ENCODE measurements at places on chromosomes 1 and 21.
A peak's percentile ranks its signal among the peaks of the same experiment; 100 is the strongest.

DNA sequence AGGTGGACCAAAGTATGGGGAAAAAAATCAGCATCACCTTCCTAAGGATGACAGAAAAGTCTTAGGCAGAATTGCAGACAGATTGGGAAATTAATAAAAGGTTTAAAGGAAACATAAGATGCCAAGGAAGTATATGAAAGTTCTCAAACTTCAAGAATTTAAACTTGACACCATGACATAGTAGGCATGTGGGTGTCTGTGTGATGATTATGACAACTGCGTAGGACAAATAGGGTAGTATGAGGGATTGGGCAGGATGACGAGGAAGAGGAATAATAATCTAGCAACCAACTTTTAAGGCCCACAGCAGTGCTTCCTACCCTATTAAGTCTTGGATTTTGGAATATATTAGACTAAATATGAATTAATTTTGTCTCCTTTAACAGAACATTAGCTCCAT is 52.4 kb downstream of the HNRNPR start:
- DNase-seq: no peak

DNA sequence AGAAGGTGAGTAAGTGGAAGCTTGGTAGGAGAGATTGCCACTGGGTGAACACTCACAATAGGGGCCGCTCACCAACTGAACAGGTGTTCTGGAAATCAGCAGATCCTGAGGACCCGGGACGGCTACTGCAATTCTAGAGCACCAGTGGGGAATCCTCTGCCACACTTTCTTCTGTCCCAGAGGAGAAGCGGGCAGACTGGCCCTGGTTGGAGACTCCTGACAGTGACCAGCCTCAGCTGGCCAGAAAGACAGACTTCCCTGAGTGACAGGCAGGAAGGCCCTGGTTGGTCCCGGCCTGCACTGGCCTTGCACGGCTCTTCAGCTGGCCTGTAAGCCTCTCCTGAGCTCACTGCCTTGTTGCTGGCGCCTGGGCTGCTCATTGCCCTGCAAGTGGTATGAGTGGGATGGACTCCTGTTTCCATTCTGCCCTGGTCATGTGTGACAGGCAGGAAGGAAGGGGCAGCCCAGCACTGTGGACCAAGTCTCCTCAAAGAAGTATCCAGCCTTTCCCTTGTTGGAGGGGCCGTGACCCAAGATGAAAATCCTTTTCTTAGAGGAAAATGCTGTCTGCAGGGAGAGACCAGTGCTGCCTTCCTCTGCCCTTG is 34.5 kb downstream of the MAN1C1 start:
- DNase-seq: no peak

DNA sequence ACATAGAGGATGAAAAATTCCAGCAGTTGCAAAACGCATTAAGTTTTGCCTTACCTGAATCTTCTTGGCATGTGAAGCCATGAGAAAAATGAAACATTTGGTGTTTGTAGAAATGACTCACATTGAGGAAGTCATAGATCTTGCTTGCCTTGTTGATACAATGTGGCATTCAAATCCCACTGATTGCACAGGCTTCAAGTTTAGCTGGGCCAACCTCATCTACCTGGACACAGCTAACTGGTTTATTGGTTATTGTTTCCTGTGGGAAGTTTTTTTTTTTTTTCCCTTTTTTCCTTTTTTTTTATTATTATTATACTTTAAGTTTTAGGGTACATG is 168.9 kb upstream of the C21orf91 start:
- DNase-seq: no peak

- DNase-seq: no peak
Observed at GRCh38 chr1:25033828-25034705, 104.0 kb upstream of the RUNX3 start.

DNA sequence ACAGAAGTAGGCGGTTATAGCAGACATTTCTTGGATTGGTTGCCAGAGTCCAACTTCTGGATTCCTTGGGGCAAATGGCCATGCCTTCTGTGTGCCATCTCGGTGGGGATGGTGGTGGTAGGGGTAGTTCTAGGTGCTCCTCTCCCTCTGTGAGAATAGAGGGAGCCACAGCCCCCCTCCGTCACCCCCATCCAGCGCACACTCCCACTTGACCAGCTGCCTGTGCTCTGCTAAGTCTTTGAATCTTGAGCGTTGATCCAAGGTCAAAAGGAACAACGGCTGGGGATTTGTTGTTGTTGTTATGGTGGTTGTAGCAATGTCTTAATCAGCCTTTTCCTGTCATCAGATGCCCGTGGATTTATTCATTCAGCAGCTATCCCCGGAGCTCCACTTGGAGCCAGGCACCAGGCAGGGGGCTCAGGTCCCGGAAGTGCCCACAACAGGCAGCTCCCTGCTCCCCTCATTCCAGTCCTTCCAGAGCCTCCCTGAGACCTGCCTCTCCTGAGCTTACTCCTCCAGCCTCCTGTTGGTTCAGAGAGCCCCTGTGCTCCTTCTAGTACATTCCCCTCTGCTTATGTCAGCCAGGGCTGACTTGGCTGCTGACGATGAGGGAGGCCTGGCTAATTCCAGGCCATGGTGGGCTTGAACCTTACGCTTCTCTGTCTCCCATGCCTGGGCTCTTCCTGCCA is 146.6 kb upstream of the WNT4 start:
- DNase-seq: no peak

DNA sequence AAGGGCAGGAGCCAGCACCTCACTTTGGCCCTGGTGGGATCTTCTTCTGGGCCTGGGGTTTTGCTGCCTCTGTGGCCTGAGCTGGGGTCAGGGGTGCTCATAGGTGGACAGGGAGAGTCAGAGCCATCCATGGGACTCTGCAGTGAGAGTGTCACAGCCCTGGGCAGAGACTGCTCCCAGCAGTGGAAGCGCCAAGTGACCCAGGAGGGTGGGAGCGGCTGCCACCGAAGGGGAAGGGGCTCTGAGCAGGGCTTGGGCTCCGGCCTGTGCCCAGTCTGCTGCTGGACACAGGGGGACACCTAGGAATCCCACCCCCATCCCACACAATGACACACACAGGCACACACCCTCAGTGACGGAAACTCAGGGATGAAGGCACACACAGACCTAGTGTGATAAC is 368 bp downstream of the CLCNKB start:
- DNase-seq: no peak

GRCh38 chr1:28510970-28511440 is 5.2 kb downstream of the RCC1 start:
- no peak for DNase-seq

DNA sequence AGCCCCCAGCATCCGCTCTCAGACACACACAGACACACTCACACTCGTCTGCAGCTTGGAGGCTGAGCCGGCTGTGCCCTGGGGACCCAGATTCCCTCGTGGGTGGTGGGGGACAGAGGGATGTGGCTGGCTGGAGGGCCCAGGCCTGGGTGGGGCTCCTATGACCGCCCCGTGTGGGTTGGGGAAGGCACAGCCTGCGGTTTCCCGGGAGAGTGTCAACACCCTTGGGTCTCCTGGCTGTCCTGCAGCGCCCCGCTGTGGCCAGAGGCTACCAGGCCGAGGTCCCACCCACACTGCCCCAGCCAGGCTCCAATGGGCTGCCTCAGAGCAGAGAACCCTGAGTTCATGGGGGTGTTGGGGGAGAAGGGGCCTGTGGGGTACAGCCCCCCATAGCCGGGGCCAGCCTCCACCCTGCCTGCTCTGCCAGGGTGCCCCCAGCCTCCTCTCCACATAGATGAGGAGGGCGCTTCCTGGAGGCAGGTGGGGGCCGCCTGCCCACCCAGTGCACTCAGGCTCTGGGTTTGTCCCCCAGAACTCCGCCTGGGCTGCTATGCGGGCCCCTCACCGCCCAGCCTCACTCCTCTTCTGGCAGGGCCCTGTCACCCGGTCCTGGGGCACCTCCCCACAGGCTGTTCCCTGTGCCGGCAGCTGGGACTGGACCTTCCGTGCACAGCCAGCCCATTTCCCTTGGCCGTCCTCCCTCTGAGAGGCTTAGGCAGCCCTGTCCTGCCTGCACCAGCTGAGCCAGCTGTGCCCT is at the start of gene TTC34:
TSS of gene TTC34 (minus strand) at position 159 of the 757 bp plus-strand sequence. CDS start 866 bp downstream, outside the sequence.
- DNase-seq: no peak

DNA sequence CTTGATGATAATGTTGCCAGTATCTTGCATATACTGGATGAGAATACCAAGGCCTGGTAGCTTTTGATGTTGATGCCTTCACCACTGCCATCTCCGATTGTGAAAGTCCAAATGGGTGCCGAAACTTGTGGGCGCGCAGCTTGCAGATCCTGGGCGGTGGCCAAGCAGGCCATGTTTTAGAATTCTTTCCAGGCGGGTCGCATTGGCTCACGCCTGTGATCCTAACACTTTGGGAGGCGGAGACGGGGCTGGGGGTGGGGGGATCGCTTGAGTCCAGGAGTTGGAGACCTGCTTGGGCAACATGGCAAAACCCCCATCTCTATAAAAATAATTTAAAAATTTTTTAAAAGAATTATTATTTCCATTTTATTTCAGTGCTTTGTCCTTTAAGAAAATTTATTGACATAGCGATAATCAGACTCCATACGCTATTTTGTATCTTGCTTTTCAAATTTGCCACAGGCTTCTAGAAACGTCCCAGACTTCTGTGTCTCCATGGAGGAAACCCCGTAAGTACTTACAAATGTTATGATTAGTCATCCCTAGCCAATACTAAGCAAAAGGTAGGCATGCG is 592 bp upstream of the ZNF326 start:
- no peak for DNase-seq

DNA sequence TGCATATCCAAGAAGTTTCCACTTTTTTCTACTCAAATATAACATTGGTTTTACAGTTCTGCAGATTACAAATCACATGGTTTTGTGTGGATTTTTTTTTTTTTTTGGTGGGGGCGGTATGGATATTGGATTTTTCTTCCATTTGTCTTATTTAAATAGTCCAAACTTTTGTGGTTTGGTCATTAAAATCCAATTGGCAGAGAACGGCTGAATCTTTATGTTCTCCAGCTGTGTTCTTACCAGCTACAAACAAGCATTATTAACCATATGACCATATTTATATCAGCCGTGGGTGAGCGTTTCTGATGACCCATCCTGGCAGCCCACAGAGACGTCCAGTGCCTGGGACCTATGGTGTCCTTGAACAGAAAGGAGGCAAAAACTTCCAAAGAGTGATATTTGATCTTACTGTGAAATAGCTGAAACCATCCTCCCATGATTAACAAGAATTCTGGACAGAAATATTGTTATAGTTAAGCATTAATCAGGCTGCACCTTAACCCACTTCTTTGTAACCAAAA is 200.4 kb downstream of the LYPLAL1 start:
- DNase-seq: no peak

GRCh38 chr1:10728595-10729410 is 67.6 kb downstream of the CASZ1 start:
- no peak for DNase-seq

GRCh38 chr1:224528900-224529299 is 87.2 kb upstream of the CNIH3 start:
- DNase-seq: peak; percentile 31

- DNase-seq: no peak
Observed at GRCh38 chr1:177054542-177054941, 110.0 kb downstream of the ASTN1 start.

GRCh38 chr1:45769261-45769932 is 18.9 kb upstream of the IPP start:
- no peak for DNase-seq

- DNase-seq: no peak
Observed at GRCh38 chr1:44672254-44672955, 1.9 kb downstream of the TMEM53 start.

GRCh38 chr1:143611159-143611558 is 360.6 kb downstream of the FAM72C start:
- no peak for DNase-seq

DNA sequence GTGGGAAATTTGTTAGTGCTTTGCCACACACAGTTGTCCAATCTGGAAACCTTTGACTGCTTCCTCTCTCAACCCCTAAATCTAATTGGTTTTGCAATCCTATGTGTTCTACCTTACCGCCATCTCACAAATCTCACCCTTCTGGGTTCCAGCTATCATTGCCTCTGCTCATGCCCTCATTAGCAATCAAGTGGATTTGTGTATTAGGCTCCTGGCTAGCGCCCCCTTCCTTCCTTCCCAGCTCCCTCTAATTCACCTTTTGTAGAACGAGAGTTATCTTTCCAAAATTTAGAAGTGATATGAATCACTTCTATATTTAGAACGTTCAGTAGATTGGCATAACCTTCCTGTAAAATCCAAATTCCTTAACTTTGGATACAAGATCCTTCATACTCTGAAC is 18.6 kb downstream of the FMO1 start:
- DNase-seq: no peak

DNA sequence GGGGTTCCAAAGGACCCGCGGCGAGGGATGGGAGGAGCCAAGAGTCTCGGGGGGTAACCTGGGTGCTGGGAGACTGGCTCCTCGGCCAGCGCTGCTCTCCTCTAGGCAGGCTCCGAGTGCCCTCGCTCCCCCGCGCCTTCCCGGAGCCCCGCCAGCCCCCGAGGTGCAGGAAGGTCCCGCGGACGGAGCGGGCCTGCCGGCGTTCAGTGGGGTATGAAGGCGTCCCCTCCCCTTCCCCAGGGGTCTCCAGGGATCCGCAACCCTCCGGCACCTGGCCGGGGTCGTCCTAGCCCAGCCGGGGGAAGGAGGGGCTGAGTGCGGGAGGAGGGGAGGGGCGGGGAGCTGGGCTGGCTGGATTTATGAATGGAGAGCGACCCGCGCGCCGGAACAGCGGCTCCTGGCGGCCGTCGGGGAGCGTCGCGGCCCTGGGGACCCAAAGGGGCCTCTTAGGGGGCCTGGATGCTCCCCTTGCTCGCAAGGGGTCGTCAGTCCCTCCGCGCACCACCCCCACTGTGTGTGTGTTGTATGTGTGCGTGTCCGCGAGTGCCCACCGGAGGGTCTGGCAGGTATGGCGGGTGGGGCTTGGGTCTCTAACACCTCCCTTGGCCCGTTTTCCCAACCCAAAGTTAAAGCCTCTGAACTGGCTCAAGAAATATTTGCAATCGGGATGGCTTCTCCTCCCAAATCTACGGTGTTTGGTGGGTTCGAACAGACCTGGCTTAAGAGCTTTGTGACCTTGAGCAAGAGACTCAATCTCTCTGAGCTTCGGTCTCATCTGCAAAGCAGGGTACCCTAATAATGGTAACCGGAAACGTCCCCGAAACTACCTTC is 642 bp downstream of the HCRTR1 start:
- DNase-seq: no peak

DNA sequence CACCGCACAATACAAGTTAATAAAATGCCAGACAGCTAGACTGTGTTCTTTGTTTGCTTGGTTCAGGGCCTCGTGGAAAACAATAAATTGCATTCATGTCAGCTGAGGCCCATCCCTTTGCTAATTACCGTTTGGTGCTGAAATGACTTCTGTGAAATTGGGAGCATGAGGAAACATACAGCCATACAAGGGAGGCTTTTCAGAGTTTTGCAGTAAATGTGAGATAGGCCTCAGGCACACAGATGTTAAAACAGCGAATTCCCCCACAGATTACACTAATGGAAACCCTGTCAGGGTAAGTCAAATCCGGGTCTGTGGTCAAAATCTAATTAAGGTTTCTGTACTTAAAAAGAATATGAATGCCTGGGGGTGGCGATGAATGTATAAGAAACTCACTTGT is 173.5 kb upstream of the LMO4 start:
- DNase-seq: no peak

DNA sequence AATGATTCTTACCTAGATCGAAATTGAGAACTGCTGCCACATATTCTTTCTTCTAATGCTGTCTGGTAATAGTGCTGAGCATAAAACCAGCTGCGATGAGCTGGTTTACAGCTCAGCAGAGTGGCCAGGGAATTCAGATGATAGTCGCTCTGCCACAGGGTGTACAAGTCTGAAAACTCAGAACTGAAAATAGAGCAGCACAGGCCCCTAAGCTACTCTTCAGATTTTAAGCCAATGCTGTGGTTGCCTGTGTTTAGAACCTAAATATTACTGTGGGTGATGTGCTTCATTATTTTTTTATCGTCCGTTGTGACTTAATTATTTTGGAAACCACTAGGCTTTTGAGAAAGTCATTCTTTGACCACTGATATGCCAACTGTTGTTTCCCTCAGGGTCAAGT is 152.0 kb downstream of the ADGRL4 start:
- no peak for DNase-seq

Measured in NCI-H1694 (cell line).